ENCODE measurements at places on chromosomes 5 and 9.

DNA sequence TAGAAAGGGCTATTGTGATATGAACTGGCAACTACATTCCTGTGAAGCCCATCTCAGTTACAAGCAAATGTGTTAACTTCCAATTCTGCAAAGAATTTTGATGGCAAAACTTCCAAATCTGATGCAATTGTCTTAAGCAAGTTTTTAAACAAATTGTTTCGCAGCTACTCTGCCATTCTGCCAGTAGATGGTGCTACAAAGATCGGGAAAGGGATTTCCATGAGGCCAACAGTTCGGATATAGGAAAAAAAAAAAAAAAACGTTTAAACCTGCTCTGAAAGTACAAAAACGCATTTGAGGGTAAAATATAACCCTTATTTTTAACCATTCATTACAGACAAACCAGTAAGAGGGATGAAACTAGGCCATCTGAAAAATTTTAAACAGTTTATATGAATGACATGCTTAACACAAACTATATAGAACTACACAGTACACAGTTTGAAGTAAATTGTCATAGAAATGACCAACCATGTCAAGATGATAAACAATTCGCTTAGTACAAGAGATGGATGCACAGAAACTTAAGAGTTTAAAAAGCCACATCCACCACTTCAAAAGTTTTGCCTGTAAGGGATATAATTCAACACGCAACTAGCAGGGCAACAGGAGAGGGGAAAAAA lies 2.2 kb downstream of the HNRNPA0 start:
- no peak for DNase-seq

GRCh38 chr9:69573651-69574050 lies 98.5 kb downstream of the APBA1 start:
- DNase-seq: no peak

GRCh38 chr5:78801413-78801812 lies 152.8 kb upstream of the LHFPL2 start:
- no peak for DNase-seq

- no peak for DNase-seq
These were observed 53.3 kb upstream of the RNU6ATAC start for GRCh38 chr9:134217431-134218210.

DNA sequence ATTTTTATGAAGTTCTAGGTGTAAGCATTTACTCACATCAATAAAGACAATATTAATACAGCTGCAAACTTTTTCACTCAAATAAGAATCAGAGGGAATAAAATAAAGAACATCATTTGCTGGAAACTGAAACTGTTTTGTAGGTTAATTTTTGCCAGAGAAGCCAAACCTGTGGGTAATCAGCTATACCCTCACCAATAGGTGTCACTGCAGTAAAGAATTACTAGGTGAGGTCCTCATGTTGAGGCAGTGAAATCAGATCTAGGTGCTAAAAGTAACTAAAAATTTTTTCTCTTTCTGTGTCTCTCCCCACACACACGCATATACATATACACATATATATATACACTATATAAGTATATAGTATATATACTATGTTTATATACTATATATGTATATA lies 1016.3 kb upstream of the SEMA6A start:
- peak; percentile 15 for DNase-seq

DNA sequence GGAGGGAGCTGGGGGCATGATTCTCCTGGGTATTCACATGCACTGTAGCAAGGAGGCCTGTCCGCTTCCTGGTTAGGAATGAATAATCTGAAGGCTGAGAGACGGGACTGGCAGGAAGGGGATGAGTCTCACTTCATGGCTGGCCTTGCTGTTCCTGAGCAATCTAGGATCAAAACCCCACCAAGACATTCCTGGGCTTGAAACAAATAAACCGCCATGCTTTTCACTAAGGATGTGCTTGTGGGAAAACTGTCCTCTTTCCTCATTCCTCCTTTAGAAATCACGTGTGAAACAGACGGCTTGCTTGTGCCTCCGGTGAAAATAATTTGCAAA lies 132.8 kb downstream of the MACROH2A1 start:
- DNase-seq: no peak

- DNase-seq: no peak
These were observed 146.8 kb upstream of the DAPK1 start for GRCh38 chr9:87350915-87351314.

- no peak for DNase-seq
These were observed 844.3 kb upstream of the DMAC1 start for GRCh38 chr9:8643896-8644295.

DNA sequence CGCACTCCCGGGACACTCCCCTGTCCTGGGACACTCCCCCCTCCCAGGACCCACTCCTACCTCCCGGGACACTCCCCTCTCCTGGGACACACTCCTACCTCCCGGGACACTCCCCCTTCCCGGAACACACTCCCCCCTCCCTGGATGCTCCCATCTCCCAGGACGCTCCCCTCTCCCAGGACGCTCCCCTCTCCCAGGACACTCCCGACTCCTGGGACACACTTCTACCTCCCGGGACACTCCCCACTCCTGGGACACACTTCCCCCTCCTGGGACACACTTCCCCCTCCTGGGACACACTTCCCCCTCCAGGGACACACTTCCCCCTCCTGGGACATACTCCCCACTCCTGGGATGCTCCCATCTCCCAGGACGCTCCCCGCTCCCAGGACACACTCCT lies 95.6 kb downstream of the RXRA start:
- DNase-seq: no peak

GRCh38 chr5:179114756-179115155 lies 54.6 kb downstream of the ZNF354C start:
- DNase-seq: no peak

- DNase-seq: no peak
These were observed 26.7 kb downstream of the MARCHF11 start for GRCh38 chr5:16152601-16153568.

DNA sequence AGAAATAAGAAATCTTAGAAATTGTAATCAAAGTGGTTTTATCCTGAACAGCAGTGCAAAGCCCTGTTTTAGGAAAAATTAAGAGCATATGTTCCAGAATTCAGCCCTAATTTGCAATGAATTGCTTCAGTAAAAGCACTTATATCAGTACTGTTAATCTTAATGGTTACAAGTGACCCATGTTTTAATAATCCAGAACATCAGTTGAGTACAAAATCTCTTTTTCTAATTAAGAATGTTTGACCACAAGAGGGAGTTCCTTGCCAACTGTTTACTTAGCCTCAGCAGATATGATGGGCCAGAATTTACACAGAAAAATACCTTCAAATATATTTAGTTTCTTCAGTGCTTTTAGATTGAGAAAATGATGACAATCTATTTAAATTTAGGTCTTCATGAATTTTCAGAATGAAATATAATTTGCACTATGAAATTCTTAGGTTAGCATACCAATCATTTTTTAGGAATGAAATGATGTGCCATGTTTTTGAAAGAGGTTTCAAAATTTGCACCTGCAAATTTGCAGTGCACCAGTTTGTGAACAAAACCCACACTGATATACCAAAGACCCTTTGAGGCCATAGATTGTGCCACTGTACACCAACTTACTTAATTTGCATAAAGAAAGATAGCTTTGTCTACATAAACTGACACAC lies 926.3 kb upstream of the ARRDC3 start:
- DNase-seq: peak; percentile 21

- DNase-seq: no peak
These were observed 502.5 kb downstream of the RASEF start for GRCh38 chr9:82560457-82560904.

GRCh38 chr9:111118256-111118948 lies 80.1 kb upstream of the LPAR1 start:
- no peak for DNase-seq

GRCh38 chr5:4295663-4296339 lies 700.2 kb downstream of the IRX1 start:
- DNase-seq: no peak

GRCh38 chr9:124238546-124239140 lies 19.1 kb upstream of the NEK6 start:
- DNase-seq: no peak

DNA sequence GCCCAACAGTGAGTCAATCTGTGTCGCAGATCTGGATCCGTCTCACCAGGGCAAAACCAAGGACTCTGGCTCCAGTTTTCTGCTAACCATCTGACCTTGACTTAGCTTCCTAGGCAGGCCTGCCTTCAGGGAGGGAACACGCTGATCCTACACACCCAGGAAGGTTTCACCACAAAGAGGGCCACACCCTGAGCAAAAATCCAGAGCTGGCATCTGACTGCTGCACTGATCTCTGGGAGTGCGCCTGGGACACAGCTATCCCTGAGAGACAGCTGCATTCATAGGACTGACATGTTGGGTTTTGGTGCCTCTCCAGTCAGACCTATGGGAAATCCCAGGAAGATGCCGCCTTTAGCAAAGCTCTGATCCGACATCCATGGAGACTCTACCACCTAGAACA lies 47.5 kb downstream of the CDK5RAP2 start:
- DNase-seq: no peak

GRCh38 chr5:123987956-123988355 lies 476.0 kb downstream of the CSNK1G3 start:
- no peak for DNase-seq

DNA sequence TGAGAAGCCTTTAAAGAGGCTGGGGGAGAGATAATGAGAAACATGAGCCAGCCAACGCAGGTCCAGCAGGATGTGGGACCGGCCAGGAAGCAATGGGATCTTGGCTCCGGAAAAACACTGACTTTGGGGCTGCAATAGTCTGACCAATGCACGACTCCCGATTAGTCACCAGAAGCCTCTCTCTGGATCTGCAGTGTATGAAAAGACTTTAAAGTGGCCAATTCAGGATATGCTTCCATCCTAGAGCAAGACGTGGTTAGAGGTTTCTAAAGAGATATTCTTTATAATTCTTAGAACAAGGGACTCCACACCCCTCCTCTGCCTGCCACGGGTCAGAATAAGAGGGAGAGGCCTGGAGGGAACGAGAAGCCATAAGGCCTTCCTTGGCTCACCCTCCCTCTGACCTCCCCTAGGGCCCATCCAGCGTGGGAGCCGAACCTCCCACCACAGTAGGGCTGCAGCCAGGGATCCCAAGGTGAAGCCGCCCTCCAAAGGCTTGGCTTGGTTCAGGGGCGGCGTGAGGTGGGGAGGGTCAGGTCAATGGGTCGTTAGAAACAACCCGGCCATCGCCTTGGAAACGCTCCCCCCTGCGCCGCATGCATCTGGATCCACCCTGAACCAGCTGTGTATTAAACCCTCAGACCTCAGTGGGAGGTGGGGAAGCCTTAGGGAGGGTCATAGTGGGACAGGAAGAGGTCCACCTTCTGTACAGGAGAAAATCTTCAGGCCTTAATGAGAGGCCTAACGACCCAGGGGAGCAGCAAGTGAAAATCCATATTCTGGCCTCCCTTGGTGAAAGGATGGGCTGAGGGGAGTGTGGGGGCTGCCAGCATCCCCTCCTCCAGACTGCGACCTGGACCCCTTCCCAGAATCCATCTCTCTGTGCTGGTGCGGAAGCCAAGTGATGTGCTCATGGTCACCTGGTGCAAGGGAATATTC lies 11.1 kb downstream of the FGF1 start:
- DNase-seq: no peak

GRCh38 chr5:72558383-72558782 lies 51.2 kb upstream of the ZNF366 start:
- no peak for DNase-seq

DNA sequence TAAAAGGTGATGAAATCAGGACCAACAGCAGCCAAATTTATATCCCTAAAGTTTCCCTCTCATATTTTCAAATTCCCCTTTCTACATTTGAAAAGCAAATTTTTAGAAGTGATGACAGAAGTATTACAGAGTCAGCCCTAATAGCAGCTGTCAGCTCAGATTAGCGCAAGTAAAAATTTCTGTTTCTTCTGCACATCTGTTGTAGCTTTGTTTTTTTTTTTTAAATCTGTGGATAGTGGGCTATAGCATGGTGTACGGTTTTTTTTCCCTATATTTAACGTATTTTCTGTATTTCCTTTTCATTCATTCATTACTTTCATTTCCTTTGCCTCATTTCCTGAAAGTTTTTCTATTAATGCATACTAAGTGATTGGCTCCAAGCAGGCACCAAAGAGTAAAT lies 99.1 kb downstream of the MACIR start:
- no peak for DNase-seq

DNA sequence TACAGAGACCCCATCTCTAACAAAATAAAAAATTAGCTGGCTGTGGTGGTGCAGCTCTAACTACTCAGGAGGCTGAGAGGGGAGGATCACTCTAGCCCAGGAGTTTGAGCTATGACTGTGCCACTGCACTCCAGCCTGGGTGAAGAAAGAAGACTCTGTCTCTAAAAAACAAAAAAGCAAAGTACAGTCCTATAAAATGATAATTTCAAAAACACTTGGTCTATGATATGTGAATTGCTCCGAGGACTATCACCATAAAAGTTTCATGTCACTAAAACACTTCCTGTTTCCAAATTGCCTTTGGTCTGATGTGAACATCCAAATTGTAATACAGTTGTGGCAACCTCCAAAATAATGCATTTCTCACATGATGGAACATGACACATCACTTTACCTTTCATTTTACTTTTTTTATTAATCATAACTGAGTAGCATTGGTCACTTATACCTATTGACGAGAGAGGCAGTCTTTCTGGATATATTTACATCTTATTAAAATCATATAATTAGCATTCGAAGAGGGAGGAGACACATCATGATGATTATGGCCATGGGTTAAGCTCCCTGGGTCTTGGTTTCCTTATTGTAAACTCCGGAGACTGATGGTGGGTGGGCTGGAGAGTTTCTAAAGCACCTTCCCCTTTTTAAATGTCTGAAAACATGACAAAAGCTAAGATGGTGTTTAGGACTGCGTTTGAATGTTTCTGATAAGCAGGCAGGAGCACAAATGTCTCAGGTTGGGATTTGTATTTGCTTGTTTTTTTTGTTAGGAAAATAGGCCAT lies 25.8 kb upstream of the CD180 start:
- no peak for DNase-seq

DNA sequence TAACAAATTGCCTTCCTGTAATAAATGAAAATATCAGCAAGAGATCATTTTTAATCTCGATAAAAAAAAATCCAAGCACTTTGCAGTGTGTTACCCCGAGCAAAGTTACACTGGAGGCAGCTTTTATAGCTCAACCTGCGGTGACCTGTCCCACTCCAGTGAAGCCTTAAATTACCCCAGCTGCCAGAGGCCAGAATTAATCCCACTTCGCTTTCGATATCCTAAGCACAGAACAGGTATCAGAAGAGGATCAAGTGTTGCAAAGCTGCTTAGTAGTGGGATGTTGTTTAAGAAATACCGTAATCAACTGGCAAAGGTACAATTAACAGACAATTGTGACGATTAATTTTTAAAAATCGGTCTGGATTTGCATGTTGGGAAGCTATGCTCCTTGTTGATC lies 314.0 kb downstream of the AGTPBP1 start:
- DNase-seq: no peak

DNA sequence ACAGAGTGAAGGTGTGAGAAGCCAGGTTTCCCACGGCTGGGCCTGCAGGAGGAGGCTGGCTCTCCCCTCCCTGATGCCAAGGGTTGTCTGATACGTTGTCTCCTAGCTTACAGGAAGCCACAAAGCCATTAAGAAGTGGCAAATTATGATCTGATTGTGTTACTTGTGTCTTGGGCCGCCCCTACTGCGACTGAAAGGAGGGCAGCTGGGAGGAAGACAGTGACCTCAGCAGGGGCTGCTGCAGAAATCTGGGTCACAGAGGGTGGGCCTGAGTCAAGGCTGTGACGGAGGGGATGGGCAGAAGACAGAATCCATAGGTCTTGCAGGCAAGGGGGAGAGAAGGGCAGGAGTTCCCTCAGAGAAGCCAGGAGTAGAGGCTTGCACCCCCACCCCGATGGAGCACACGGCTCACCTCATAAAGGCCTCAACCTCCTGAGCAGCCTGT lies 145.0 kb downstream of the FSTL4 start:
- DNase-seq: no peak
